ENCODE measurements at places on chromosomes 3 and 15.

GRCh38 chr3:83498361-83499016, 1460.3 kb upstream of the CADM2 start:
- no peak for DNase-seq

DNA sequence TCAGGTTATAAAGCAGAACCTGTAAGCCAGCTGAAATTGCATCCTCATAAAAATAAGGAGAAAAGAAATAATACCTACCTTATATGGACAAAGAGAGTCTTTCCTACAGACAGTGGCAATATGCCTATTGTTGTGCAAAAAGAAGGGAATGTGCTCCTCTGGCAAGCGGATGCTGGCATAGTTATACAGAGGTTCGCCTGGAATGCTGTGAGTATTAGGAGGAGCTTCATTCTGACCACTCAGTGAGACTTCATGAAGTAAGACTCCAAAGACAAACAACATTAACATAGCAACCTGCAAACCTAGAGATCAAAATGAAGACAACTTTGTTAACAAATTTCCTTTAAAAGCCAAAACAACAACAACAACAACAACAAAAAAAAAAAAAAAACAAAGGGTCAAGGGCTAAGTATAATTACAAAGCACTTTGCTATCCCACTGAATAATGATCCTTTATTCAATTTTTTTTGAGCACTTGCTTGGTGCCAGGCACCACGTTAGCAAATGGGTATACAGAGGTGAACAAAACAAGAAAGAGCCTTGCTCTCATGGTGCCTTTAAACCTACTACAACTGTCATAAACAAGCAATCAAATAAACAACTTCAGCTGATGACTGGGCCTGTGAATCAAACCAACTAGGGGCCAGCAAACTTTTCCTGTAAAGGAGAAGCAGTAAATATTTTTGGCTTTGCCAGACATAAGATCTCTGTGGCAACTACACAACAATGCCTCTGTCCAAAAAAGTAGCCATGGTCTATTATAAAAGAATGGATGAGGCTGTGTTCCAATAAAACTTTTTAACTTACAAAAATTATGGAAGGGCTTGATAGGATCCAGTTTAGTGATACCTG, 3.7 kb downstream of the EOGT start:
- DNase-seq, result no peak

- DNase-seq, result no peak
These were observed 7.8 kb upstream of the PTX3 start for GRCh38 chr3:157428853-157429252.

DNA sequence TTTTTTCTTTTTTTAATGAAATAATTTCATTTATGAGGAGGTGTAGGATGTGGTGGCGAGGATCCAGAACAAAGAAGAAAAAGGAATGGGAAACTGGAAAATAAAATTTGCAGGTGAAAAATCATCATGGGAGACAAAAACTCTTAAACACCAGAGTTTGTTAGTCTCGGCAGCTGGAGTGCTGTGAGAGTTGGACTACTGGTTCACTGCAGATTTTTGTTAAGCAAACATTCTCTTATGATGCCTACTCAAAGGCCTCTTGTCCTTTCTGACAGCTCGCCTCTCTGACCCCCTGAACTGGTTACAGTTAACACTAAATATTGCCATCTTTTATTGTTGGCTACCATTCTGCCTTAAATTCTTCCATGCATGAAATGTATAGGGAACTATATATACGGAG, 152.4 kb upstream of the DPH6 start:
- no peak for DNase-seq

GRCh38 chr3:11536132-11536935, 107.4 kb downstream of the VGLL4 start:
- no peak for DNase-seq

DNA sequence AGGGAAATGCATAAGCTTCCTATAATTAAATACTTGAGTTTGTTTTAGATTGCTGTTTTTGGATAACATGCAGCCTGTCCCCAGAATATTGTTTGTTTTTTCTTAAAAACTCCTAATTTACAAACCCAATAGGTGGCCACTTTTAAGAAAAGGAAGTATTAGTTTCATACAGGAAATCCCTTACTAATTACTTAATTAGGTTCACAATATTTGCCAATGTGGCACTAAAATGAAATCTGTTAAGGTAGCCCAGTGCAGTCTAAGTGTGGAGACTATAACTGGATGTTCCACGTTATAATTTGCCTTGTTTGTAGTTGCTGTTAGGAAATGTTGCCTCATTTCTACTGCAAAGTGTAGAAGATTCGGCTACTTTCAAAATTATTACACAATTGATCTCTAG, 195.8 kb downstream of the BBX start:
- DNase-seq, result no peak

GRCh38 chr15:74831813-74832495, 5.5 kb downstream of the CPLX3 start:
- DNase-seq, result no peak

GRCh38 chr3:197155046-197155445, 125.4 kb upstream of the MELTF start:
- DNase-seq, result no peak

DNA sequence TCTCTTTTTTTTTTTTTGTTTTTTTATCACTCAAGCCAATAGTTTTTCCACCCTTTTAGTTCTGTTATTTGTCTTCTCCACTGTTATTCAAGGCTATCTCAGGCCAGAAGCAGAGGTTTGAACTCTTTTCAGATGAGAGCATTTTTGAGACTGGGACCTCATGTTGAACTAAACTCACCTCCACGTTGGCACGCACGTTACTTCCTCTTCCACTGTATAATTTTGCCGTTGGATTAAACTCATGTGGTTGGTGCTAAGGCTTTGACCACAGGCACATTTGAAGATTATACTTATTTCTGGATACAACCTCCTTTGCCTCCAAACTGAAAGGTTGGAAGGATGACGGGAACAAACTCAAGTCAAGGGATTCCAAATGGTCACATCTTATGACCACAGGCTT, 501.3 kb upstream of the TPRG1 start:
- no peak for DNase-seq

- no peak for DNase-seq
These were observed 213.2 kb upstream of the NR2F2 start for GRCh38 chr15:96117270-96117669.

- DNase-seq, result no peak
These were observed 12.2 kb upstream of the ATP2B2 start for GRCh38 chr3:10517627-10518026.

- no peak for DNase-seq
These were observed 52.5 kb downstream of the CLDN11 start for GRCh38 chr3:170471149-170471548.

DNA sequence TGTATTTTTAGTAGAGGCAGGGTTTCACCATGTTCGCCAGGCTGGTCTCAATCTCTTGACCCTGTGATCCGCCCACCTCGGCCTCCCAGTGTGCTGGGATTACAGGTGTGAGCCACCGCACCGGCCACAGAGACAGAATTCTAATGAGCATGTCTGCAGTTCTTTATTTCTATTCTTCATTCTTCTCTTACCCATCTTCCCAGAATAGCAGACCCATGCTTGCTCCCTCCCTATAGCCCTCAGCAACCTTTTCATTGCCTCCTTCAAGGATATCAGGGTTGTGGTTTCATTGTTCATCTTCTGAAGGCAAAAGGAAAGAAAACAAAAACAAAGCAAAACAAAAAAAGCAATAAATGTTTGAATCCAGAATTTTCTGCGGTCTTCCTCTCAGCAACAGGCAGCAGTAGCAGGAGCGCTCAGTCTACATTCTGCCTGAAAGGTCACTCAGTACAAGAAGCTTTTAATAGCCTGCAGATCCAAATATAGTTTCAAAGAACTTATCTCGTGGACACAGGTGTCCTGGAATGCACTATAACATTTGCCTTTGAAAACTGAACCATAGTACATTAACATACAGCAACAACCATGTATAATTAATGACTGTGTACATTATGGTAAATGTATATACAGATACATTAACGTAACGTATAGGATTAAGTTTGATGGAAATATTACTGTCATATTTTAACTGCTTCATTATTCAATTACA, at the start of gene SMCO1:
Gene SMCO1, minus strand, starts transcription at position 434 of the 709 bp plus-strand sequence. Its CDS starts 137 bp downstream, at position 297.
- no peak for DNase-seq

GRCh38 chr15:80526556-80527340, 122.6 kb downstream of the ARNT2 start:
- DNase-seq, result no peak

GRCh38 chr3:31573036-31573779, 40.5 kb downstream of the STT3B start:
- DNase-seq, result no peak

GRCh38 chr3:149541091-149541491, 66.6 kb downstream of the TM4SF4 start:
- no peak for DNase-seq

DNA sequence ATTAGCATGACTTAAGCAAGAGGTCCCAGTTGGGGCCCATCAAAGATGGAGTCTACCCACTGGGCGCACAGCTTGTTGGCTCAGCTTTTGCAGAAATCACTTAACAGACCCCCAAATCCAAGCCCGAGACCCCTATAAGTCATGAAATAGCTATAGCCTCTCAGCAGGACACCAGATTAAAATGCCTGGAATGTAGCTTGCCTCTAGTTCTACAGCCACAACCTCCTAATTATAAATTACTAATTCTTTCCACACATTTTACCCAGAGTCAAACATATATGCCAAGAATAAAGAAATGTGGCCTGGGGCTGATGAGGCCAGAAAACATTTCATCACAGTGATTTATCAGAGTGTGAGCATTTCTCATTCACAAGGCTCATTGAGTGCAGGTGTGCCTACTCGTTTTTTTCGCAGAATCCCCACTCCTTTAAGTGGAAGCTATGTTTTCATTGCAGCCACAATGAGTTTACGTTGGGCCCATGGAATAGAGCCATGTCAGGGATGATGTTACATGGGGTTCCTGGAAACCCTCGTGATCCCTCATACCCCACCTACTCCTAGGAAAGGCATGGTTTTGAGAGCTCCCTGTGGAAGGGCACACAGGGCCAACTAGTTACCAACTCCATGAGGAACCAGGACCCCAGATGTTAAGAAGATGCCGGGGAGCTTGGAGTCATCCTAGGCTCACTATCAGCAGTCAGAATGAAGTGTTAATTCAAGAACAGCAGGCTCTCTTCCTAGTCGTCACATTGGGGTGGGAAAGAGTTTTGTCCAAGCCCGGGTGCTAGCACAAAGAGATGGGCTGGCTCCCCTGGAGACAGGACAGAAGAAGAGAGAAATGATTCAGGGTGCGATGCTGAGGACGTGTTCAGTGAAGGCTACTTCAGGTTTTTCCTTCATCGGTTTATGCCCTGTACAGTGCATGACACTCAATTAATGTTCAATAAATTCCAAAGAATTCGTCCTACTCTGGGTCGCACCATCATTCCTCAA, 90.2 kb upstream of the ABHD17C start:
- DNase-seq, result no peak

- DNase-seq, result no peak
These were observed 147.5 kb upstream of the PDZRN3 start for GRCh38 chr3:73772076-73772886.

DNA sequence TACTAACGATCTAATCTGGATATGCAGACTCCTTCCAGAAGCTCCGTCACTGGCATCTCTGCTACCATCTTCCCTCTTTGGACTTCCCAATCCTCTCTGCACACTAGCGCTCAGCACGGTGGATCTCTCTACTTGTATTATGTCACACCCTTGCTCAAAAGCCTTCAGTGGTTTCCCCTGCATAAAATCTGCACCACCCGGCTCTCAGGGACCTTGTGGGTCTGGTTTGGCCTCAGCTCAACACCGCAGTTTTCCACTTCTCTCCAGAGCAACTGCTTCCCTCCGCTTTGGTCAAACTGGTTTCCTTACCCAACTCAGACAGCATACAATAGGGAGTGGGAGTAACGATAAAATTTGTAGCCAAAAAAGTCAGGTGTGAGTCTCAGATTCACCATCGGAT, 30.7 kb upstream of the HES1 start:
- no peak for DNase-seq

- DNase-seq, result no peak
These were observed 9.4 kb upstream of the RAD18 start for GRCh38 chr3:8972639-8973038.

DNA sequence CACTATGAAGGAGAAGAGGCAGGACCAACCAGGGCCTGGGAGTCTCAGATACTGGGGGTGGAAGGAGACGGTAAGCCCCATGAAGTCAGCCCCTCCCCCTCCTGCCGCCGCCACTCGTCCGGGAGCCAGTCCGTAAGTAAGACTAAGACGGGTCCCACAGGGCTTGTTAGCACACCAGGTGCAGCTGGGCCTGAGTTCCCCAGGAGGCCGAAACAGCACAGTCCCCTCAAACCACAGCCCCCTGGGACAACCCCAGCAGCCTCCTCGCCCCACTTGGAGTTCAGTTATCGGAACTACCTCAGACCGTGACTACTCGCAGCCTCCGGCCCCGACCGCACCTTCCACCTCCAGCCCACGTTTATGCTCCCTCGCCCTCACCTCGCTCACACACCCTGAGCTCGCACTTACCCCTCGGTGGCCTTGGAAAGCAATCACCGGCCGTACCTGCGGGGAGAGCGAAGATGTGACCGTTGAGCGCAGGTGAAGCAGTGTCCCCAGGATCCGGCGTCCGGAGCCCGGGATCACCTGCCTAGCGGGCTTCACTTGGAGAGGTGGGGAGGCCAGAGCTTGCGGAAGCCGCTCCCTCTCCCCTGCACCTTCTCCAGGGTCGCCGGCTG, 557 bp downstream of the ELL3 start:
- DNase-seq, result no peak

GRCh38 chr15:92069308-92070250, 216.1 kb downstream of the SLCO3A1 start:
- no peak for DNase-seq

- DNase-seq, result no peak
These were observed 36.6 kb downstream of the FAN1 start for GRCh38 chr15:30940359-30940758.

GRCh38 chr3:113638910-113639309, 57.5 kb downstream of the USF3 start:
- no peak for DNase-seq

- DNase-seq, result no peak
These were observed 23.6 kb upstream of the TSPAN3 start for GRCh38 chr15:77094397-77095030.

GRCh38 chr15:34893967-34894366, 75.6 kb downstream of the AQR start:
- no peak for DNase-seq

- DNase-seq, result no peak
These were observed 243.1 kb downstream of the TLE3 start for GRCh38 chr15:69854521-69855181.

DNA sequence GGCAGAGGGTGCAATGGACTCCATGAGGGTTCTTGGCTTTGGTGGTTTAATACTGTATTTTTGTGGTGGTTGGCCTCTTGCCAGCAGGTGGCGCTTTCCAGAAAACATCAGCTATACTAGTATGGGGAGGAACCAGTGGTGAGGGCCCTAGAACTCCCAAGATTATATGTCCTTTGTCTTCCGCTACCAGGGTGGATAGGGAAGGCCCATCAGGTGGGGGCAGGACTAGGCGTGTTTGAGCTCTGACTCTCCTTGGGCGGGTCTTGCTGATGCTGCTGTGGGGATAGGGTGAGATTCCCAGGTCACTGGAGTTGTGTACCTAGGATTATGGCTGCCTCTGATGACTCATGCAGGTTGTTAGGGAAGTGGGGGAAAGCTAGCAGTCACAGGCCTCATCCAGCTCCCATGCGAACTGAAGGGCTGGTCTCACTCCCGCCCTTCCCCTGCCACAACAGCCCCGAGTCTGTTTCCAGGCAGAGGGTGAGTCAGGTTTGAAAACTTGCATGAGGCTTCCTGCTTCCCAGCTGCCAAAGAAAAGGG, 357.7 kb downstream of the OTOL1 start:
- no peak for DNase-seq

Data from stimulated activated CD4-positive, alpha-beta T cell treated with anti-CD3 and anti-CD28 coated beads, Interleukin-15, amount 100 ng/mL, for 48 hours (primary cell).